ENCODE measurements at places on chromosomes 11 and 22. TPM values are rescaled to one million over a fixed set of nuclear protein-coding genes. Genes with fewer than 3 reads are reported as not detected.

- no peaks in the 10 kb centered on the region for H3K36me3 ChIP-seq
- H3K4me3 ChIP-seq = no peak overlapping the region
Observed at GRCh38 chr11:102306048-102306597, 11.2 kb upstream of the BIRC3 start.

DNA sequence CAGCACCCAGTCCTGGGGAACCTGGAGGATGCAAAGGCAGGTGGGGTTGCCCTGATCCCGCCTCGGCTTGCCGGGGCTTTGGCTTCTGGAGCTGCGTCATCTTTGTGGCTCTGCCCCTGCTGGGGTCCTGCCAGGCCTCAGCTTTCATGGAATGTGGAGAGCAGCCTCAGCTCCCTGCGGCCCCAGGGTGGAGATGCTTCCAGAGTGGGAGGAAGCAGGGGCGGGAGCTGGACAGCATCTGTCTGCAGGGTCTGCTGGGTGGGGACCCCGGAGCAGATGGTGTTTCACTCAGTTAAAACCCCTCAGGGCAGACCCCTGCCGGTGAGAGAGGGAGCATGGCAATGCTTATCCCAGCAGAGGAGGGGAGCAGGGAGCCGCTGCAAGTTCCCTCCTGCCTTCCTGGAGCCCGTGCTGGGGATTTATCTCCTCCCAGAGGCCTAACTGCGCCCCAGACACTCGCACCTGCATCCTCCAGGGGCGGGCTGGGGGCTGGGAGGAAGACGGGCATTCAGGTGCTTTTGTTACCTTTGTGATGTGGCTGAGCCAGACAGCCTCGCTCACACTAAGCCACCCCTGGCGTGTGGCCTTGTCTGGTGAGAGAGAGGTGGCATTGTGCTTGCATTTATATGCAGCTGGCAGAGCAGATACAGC, 15.7 kb downstream of the GRIK4 start:
- peak; percentile 92 for DNase-seq
- no peak overlapping the region for H3K27ac ChIP-seq
- no peaks in the 10 kb centered on the region for H3K27me3 ChIP-seq
- peaks cover 9% of the 10 kb centered on the region for H3K4me1 ChIP-seq
- H3K4me3 ChIP-seq = no peak overlapping the region

Gene APOA1
- total RNA-seq = 61.9 TPM

GRCh38 chr22:27201276-27201675, 543.9 kb downstream of the MIAT start:
- no peak for DNase-seq
- no peak overlapping the region for H3K27ac ChIP-seq
- peaks cover 3% of the 10 kb centered on the region for H3K4me1 ChIP-seq
- H3K36me3 ChIP-seq = no peaks in the 10 kb centered on the region
- no peak overlapping the region for H3K4me3 ChIP-seq

GRCh38 chr22:48089601-48090331, 1327.3 kb downstream of the TBC1D22A start:
- no peaks in the 10 kb centered on the region for H3K27me3 ChIP-seq
- no peak overlapping the region for H3K27ac ChIP-seq
- peak; percentile 43 for DNase-seq
- no peaks in the 10 kb centered on the region for H3K4me1 ChIP-seq
- H3K36me3 ChIP-seq = no peaks in the 10 kb centered on the region

Gene TTC17
- total RNA-seq = 140 TPM

Gene PUS3
- total RNA-seq = 11.3 TPM

GRCh38 chr11:33017478-33017877, 1.8 kb downstream of the DEPDC7 start:
- peaks cover 3% of the 10 kb centered on the region for H3K4me1 ChIP-seq
- no peak for DNase-seq
- H3K4me3 ChIP-seq = peak overlapping the region; percentile 77
- no peak overlapping the region for H3K27ac ChIP-seq

DNA sequence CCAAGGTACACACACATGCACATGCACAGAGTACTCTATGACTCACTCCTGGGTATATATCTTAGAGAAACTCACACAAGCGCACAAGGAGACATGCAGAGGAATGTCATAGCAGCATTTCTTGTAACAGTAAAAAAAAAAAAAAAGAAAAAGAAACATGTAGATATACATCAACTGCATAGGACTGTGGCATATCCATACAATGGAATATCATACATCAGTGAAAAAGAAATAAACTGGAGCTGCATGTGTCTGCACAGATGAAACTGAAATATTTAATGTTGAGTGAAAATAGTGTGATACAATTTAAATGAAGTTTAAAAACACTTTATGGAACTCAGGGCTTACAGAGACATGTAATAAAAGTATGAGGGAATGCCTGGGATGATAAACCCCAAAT, 46.4 kb downstream of the SYT13 start:
- no peaks in the 10 kb centered on the region for H3K4me1 ChIP-seq
- DNase-seq = no peak
- H3K4me3 ChIP-seq = no peak overlapping the region
- H3K27ac ChIP-seq = no peak overlapping the region
- H3K36me3 ChIP-seq = no peaks in the 10 kb centered on the region

- H3K4me3 ChIP-seq = no peak overlapping the region
- no peak for DNase-seq
- H3K27me3 ChIP-seq = no peaks in the 10 kb centered on the region
- peaks cover 73% of the 10 kb centered on the region for H3K36me3 ChIP-seq
- no peaks in the 10 kb centered on the region for H3K4me1 ChIP-seq
- H3K27ac ChIP-seq = no peak overlapping the region
Observed at GRCh38 chr22:23282089-23282501, 101.8 kb downstream of the BCR start.

GRCh38 chr11:72195518-72196270, 3.8 kb downstream of the FOLR1 start:
- no peak overlapping the region for H3K4me3 ChIP-seq
- H3K27ac ChIP-seq = no peak overlapping the region
- no peaks in the 10 kb centered on the region for H3K27me3 ChIP-seq

DNA sequence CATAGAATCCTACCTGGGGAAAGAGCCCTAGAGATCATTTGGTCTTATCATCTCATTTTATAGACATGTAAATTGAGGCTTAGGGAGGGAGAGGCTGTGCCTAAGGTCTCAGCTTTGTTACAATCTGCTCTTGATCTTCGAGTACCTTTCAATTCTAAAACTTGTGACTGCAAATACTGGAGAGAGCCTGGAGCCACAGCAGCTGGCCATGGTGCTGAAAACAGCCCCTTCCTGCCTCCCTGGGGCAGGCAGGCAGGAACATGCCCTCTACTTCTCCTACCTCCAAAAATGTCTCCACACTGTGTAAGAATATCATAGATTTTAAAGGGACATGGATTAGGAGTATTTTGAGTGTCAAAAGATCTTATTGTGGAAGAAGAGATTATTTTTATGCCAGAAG, 52.2 kb downstream of the C22orf42 start:
- peak; percentile 89 for DNase-seq
- no peak overlapping the region for H3K4me3 ChIP-seq
- no peaks in the 10 kb centered on the region for H3K4me1 ChIP-seq
- H3K27me3 ChIP-seq = peaks cover 25% of the 10 kb centered on the region
- no peaks in the 10 kb centered on the region for H3K36me3 ChIP-seq

DNA sequence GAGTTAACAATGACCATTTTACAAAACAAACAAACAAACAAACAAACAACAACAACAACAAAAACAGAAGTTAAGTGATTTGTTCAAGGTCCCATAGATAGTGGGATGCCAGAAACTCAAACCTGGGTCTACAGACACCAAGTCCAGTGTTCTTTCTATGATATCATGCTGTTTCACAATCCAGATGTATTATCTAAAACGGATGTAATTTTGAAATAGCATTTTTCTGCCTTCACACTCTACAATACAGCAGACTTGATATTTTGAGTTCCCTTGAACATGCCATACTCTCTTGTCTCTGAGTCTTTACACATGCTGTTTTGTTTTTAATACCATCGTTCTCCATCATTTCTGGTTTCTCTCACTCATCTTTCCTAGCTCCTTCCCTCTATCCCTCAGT, 104.5 kb downstream of the RELT start:
- H3K4me1 ChIP-seq = peaks cover 7% of the 10 kb centered on the region
- no peak for DNase-seq
- H3K27me3 ChIP-seq = no peaks in the 10 kb centered on the region
- no peak overlapping the region for H3K4me3 ChIP-seq

Gene AGBL2
- 8.7 TPM for total RNA-seq

DNA sequence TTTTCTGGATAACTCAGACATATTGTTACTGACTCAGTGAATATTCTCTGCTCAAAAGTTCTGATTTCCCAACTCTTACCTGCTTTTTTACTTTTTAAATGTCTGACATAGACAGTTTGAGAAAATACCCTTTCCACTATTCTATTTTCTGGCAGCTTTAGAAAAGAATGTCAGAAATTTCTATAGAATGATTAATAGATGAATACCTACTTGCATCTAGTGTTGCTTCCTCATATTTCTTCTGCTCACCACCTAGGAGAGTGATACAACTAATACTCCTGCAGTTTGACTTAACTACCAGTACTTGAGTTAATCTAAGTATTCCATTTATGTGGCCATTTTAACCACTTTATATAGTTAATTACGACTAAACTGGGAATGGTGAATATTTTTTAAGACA, 55.2 kb downstream of the KDM2A start:
- no peaks in the 10 kb centered on the region for H3K27me3 ChIP-seq
- peaks cover 17% of the 10 kb centered on the region for H3K36me3 ChIP-seq
- no peak overlapping the region for H3K27ac ChIP-seq
- no peak overlapping the region for H3K4me3 ChIP-seq
- no peak for DNase-seq
- no peaks in the 10 kb centered on the region for H3K4me1 ChIP-seq

DNA sequence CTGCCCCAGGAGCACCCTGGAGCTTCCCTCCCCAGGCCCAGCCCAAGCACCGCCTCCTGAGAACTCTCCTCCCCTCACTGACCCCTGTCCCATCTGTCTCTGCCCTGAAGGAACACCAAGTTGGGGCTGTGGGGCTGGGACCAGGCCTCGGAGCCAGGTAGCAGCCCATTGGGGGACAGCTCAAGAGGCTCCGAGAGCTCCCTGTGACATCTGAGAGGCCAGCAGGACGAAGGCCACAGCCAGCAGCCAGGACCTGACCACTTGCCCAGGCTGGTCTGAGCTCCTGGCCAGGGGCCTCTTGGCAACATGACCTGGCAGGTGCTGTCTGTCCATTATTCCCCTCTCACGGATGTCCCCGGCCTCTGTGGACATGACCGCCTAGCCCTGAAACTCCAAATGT, 33.7 kb downstream of the IGF2 start:
- H3K36me3 ChIP-seq = no peaks in the 10 kb centered on the region
- no peak for DNase-seq
- H3K4me3 ChIP-seq = no peak overlapping the region
- H3K4me1 ChIP-seq = no peaks in the 10 kb centered on the region
- H3K27me3 ChIP-seq = no peaks in the 10 kb centered on the region
- no peak overlapping the region for H3K27ac ChIP-seq

Data from endodermal cell (in vitro differentiated cells).